ENCODE measurements at places on chromosomes 11 and 22.

DNA sequence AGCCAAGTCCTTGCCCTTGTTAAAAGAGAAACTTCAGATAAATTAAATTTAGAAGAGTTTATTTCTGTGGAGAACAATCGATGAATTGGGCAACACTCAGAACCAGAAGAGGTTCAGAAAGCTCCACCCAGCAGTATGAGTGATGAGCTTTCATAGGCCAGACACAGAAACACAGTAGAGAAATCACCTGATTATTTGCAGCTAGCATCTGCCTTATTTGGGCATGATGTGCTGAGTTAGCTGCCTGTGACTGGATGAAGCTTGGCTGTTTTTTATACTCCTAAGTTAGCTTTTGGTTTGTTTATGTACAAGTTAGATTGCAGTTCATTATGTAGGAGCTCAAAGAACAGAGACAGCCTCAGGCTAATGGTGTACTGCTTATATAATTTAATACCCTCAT lies 269.5 kb upstream of the SESN3 start:
- H3K4me1 ChIP-seq: no peaks in the 10 kb centered on the region
- no peak overlapping the region for H3K4me3 ChIP-seq
- H3K36me3 ChIP-seq: no peaks in the 10 kb centered on the region
- H3K27me3 ChIP-seq: peaks cover 4% of the 10 kb centered on the region
- DNase-seq: no peak

DNA sequence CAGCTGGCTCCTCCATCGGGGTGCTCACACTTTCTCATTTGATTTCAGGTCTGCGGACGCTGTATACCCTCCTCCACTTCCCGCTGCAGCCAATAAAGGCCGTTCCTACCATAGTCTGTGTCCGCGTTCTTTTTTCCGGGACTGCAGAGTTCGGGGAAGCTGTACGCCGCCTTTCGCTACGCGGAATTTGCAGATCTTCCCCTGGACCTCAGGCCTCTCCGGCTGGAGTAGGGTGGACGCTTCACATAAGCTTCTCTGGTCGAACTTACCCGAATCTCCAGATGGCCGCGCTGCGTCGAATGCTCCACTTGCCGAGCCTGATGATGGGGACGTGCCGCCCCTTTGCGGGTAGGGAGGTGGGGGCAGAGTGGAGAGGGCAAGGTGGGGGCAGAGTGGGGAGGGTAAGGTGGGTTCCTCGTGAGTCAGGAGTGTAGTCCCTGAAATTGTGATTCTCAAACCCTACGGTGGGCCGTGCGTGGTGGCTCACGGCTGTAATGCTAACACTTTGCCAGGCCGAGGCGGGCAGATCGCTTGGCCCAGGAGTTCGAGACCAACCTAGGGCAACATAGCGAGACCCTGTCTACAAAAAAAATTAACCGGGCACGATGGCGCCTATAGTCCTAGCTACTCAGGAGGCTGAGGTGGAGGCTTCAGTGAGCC lies 617 bp downstream of the CSKMT start:
- peaks cover 7% of the 10 kb centered on the region for H3K27me3 ChIP-seq
- peak; percentile 67 for DNase-seq
- peaks cover 37% of the 10 kb centered on the region for H3K36me3 ChIP-seq
- peaks cover 54% of the 10 kb centered on the region for H3K4me1 ChIP-seq
- H3K27ac ChIP-seq: peak overlapping the region; percentile 90

GRCh38 chr11:121572571-121573059 lies 119.8 kb upstream of the SORL1-AS1 start:
- DNase-seq: no peak
- H3K4me3 ChIP-seq: no peak overlapping the region
- no peaks in the 10 kb centered on the region for H3K4me1 ChIP-seq
- H3K36me3 ChIP-seq: peaks cover 81% of the 10 kb centered on the region

- no peaks in the 10 kb centered on the region for H3K27me3 ChIP-seq
- H3K36me3 ChIP-seq: no peaks in the 10 kb centered on the region
- H3K27ac ChIP-seq: no peak overlapping the region
- no peaks in the 10 kb centered on the region for H3K4me1 ChIP-seq
- H3K4me3 ChIP-seq: no peak overlapping the region
Observed at GRCh38 chr11:130782361-130783222, 133.7 kb downstream of the SNX19 start.

GRCh38 chr11:2824851-2825250 lies 60.7 kb downstream of the CDKN1C start:
- H3K27me3 ChIP-seq: peaks cover 12% of the 10 kb centered on the region
- no peak overlapping the region for H3K4me3 ChIP-seq
- H3K27ac ChIP-seq: no peak overlapping the region
- no peaks in the 10 kb centered on the region for H3K4me1 ChIP-seq
- peaks cover 23% of the 10 kb centered on the region for H3K36me3 ChIP-seq

- no peak overlapping the region for H3K4me3 ChIP-seq
- no peaks in the 10 kb centered on the region for H3K36me3 ChIP-seq
- no peaks in the 10 kb centered on the region for H3K4me1 ChIP-seq
- no peak for DNase-seq
Observed at GRCh38 chr22:45930324-45930723, 46.6 kb downstream of the WNT7B start.
